Skeletal muscle cell (primary cell): ENCODE measurements at places on chromosomes 3 and 15.
A peak's percentile ranks its signal among the peaks of the same experiment; 100 is the strongest.

- DNase-seq: no peak
Observed at GRCh38 chr3:45552794-45553371, 41.7 kb upstream of the LIMD1 start.

- DNase-seq: no peak
Observed at GRCh38 chr3:175294793-175295192, 435.7 kb downstream of the NAALADL2 start.

- DNase-seq: no peak
Observed at GRCh38 chr15:74415966-74416916, 17.5 kb downstream of the SEMA7A start.

DNA sequence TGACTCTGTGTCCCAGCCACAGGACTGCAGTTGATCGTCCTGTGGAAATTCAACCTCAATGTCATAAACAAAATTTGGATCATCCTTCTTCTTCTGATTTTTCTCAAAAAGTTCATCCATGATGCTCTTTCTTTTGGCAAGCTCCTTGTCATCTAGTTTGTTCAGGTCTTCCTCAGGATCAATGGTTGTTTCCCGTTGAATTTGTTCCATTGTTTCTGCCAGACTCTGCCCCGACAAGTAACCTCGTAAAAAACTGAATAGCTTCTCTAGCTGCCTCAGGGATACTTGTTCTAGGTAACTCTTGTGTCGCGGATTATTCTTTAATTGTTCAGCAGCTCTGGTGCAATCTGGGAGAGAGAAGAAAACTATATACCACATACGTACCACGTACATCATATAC is 4.5 kb downstream of the CEP19 start:
- no peak for DNase-seq

- peak; percentile 89 for DNase-seq
Observed at GRCh38 chr3:170622369-170623159, 36.7 kb upstream of the SLC7A14 start.

- DNase-seq: no peak
Observed at GRCh38 chr3:21620511-21621155, 130.4 kb downstream of the ZNF385D start.

DNA sequence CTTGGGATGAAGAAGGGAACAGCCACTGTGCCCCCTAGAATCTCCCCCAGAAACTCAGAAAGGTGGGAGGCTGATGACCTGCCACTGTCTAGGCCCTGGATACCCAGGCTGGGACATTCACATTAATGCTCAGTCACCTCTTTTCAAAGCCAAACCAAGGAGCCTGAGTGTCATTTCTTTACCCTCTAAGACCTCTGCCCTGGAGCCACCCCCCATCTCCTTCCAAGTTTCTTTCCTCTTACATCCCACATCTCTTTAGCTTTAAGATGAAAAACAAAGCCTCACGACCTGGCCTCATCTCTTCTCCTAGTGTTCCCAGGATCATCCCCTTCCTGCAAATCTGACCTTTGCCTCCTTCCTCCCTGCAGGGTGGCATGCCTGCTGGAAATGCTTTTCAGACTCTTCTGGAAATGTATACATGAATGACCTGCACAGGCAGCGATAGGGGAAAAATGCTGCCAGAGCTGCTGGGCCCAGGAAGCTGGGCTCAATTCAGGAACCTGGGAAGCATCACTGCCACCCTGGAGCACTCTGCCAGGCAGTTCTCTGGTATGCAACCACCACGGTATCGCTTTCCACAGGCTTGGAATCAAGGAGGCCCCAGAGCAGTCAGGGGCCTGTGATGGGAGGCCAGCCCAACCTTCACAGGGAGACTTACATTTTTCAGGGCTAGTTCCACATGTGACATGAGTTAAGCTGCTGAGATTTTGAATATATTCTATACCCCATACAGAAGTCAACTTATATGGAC is 67.6 kb downstream of the DAPK2 start:
- DNase-seq: no peak

GRCh38 chr3:122533931-122534334 is 19.2 kb upstream of the KPNA1 start:
- peak; percentile 57 for DNase-seq

- no peak for DNase-seq
Observed at GRCh38 chr3:125001557-125002413, 54.0 kb downstream of the HEG1 start.

DNA sequence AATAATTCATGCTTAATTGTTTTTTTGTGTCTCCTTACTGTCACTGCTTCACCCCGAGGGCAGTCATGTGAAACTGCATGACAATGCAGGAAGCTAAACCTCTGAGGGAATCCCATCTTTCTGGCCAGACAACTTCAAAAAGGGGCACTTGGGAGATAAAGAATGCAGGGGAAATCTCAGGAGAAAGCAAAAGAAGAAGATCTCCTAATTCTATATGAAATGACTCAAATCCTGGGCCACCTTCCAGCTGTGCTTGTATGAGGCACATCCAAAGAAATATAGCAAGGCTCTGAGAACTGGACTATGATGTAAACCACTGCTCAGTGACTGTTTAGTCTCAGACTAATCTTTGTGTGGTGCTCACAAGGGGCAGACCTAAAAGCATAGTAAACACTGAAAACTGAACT is 22.6 kb upstream of the UMPS start:
- DNase-seq: peak; percentile 83

DNA sequence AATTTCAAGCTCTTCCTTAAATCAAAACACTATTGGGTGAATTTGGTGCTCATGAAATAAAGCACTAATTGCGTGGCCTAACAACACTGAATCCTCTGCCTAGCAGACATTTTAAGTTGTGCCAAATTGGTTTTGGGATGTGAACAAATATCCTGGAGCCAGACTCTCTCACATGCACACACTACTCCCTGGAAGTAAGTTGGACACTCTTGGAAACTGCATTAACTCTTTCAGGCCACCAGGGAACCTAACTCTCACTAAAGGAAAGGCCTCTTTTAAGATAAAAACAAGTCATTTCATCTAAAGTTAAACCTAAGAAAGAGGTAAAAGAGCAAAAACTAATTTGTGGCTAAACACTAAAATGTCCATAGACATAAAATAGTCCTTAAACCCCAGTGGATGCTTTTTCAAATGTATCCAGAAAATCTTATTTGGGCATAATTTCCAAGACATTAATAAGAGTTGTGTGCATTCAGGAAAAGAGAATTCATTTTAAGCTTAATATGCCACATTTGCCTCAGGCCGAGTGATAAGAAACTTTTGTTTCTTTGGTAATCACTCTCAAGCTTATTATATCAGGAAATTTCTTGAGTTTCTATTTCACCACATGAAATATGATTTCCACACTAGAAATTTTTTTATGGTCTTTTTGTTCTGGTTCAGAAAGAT is 61.8 kb downstream of the ZBTB20 start:
- DNase-seq: no peak

DNA sequence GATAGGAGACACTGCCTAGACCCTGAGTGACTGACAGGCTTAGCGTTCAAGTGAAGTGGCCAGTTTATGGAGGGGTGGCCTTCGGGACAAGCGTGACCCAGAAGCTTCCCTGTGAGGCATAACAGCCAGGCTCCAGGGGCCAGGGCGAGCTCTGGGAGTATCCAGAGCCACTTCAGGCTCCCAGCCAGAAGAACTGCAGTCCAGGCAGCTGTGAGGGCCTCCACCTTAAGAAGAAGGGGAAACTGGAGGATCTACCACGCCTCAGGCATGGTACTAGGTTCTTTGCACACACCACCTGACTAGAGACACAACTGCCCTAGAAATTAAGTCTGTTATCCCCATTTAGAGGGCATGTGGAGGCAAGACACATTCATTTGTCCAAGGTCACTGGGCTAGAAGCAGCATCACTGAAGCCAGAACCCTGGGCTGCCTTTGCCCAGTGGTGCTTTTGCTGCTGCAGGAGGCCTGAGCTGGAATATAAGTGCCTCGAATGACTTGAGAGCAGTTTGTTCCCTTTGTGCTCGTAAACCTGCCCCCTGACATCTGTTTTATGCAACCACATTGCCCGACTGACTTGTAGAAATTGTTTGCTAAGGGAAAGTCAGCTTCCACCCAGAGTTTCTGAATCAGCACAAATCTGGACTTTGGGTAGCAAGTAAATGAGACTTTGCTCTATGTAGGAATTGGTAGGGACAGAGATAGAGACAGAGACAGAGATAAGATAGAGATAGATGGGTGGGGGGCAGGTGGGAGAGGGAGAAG is 23.3 kb downstream of the RASGRF1 start:
- no peak for DNase-seq

DNA sequence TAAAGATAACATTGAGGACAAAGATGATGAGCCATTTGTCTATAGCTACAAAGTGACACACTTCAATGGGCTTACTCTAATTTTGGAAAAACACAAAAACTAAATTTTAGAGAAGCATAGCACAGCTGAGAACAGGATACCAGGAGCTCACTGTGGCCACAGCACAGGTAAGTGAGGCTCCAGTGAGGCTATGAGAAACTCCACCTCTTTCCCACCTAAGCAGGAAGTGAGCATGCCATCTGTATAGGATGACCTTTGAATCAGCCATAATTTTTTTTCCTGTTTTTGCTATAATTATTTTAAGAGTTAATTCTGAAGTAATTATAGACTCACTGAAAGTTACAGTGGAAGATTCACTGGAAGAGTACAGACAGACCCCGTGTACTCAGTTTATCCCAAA is 82.1 kb upstream of the DCLK3 start:
- DNase-seq: no peak

GRCh38 chr3:188631291-188632010 is 477.5 kb downstream of the LPP start:
- peak; percentile 68 for DNase-seq

GRCh38 chr3:143291836-143292447 is 172.4 kb downstream of the CHST2 start:
- no peak for DNase-seq

DNA sequence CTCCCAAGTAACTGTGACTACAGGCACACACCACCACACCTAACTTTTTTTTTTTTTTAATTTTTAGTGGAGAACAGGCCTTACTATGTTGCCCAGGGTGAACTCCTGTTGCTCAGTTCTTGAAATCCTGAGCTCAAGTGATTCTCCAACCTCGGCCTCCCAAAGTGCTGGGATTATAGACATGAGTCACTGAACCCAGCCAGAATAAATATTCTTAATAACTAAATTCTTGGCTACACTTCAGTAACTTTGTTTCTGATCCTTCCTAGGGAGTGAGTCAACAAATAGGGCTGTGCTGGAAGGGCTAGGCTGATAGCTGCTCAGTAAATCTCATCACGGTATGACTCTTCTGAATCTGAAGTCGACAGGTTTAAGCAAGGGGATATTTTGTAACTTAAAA is 56.6 kb downstream of the P3H2 start:
- peak; percentile 75 for DNase-seq

- DNase-seq: no peak
Observed at GRCh38 chr3:49707113-49707480, 12.4 kb downstream of the AMIGO3 start.

DNA sequence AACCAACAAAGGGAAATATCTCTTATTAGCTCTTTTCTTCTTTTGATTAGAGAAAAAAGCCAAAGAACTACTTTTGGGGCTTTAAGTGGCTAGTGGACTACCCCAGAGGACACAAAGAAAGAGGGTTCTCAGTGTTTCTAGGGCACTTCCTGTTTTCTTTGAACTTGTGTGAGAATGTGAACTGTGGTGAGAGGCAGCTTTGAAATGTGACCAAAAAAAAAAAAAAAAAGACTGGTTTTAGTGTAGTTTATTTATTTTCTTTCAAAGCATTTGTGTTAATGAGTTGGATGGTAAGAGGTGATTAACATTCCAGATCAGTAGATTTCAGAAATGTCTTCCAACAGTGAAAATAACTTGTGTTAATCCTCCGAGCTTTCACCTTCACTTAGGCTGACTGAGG is 32.4 kb downstream of the SELENOT start:
- DNase-seq: no peak

GRCh38 chr3:139095803-139096466 is 51.2 kb upstream of the PRR23C start:
- DNase-seq: no peak
